ENCODE measurements at places on chromosomes 16 and 17. TPM values are rescaled to one million over a fixed set of nuclear protein-coding genes. Genes with fewer than 3 reads are reported as not detected.

PTGES3L gene
- not detected for polyA plus RNA-seq

MYH10 gene
- polyA plus RNA-seq, result 192 TPM

FOXN1 gene
- polyA plus RNA-seq, result not detected

KRTAP3-3 gene
- not detected for polyA plus RNA-seq

TBC1D3H gene
- 0.18 TPM for polyA plus RNA-seq

B4GALNT2 gene
- not detected for polyA plus RNA-seq

ZNF597 gene
- 3.0 TPM for polyA plus RNA-seq

KCNAB3 gene
- polyA plus RNA-seq, result 0.58 TPM

DHRS7C gene
- polyA plus RNA-seq, result not detected

UQCRC2 gene
- polyA plus RNA-seq, result 429 TPM

BPTF gene
- polyA plus RNA-seq, result 45.6 TPM

KRT15 gene
- not detected for polyA plus RNA-seq

FZD2 gene
- polyA plus RNA-seq, result not detected

BMERB1 gene
- polyA plus RNA-seq, result 69.6 TPM

RHOT1 gene
- polyA plus RNA-seq, result 297 TPM

OR4D1 gene
- polyA plus RNA-seq, result 0.48 TPM

SMCR8 gene
- 0.99 TPM for polyA plus RNA-seq

ZFP1 gene
- polyA plus RNA-seq, result 18.0 TPM

CA7 gene
- 15.9 TPM for polyA plus RNA-seq

CLEC18B gene
- not detected for polyA plus RNA-seq

HSF4 gene
- 1.9 TPM for polyA plus RNA-seq

KRT32 gene
- polyA plus RNA-seq, result not detected

NOG gene
- polyA plus RNA-seq, result 4.9 TPM

NMT1 gene
- 496 TPM for polyA plus RNA-seq

SLFN12L gene
- polyA plus RNA-seq, result not detected

TMEM88 gene
- polyA plus RNA-seq, result not detected

UTS2R gene
- not detected for polyA plus RNA-seq

TBX21 gene
- not detected for polyA plus RNA-seq

GPR142 gene
- not detected for polyA plus RNA-seq

PRR35 gene
- not detected for polyA plus RNA-seq

TEDC2 gene
- 0.22 TPM for polyA plus RNA-seq

C1QTNF8 gene
- not detected for polyA plus RNA-seq

KRTAP3-2 gene
- not detected for polyA plus RNA-seq

PALB2 gene
- polyA plus RNA-seq, result 5.0 TPM

ZNF200 gene
- 4.7 TPM for polyA plus RNA-seq

NAA60 gene
- 90.2 TPM for polyA plus RNA-seq

TSPAN10 gene
- polyA plus RNA-seq, result 0.94 TPM

MYLK3 gene
- polyA plus RNA-seq, result 0.35 TPM

KRTAP1-5 gene
- not detected for polyA plus RNA-seq

SPEM1 gene
- polyA plus RNA-seq, result not detected

CD300E gene
- not detected for polyA plus RNA-seq

GAST gene
- polyA plus RNA-seq, result not detected

CA5A gene
- not detected for polyA plus RNA-seq

KRT24 gene
- polyA plus RNA-seq, result 0.85 TPM

TPSG1 gene
- polyA plus RNA-seq, result not detected

SLC5A2 gene
- 8.3 TPM for polyA plus RNA-seq

FLYWCH2 gene
- polyA plus RNA-seq, result 3.5 TPM

KREMEN2 gene
- polyA plus RNA-seq, result not detected

PPP1R1B gene
- polyA plus RNA-seq, result 272 TPM

ZNF213 gene
- polyA plus RNA-seq, result 3.4 TPM

RNU2-1 gene
- not detected for polyA plus RNA-seq

KRT33A gene
- polyA plus RNA-seq, result not detected

KRTAP2-2 gene
- not detected for polyA plus RNA-seq

KRT17 gene
- 10.7 TPM for polyA plus RNA-seq
